ENCODE measurements at places on chromosomes 6 and 20.

DNA sequence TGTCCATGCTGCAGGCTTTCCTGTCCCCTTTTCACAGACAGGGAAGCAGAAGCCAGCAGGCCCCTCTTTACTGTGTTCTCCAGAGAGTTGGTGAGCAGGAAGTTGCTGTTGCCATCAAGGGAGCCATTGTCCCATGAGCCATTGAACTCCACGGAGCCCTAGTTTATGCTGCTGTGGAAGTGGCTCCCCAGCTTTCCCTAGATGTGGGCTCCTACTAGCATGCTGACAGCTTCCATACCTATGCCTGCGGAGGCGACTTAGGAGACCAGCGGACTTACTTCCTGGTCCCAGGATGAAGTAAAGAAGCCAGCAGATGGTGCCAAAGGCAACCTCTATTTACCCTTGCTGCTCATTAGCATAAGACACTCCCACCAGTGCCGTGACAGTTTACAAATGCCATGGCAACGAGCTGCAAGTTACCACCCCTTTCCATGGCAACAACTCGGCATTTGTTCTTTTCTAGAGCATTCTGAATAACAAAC is 30.8 kb upstream of the FKBP1A start:
- no peak for DNase-seq

- DNase-seq: no peak
Observed at GRCh38 chr6:25612666-25613065, 39.3 kb upstream of the SCGN start.

DNA sequence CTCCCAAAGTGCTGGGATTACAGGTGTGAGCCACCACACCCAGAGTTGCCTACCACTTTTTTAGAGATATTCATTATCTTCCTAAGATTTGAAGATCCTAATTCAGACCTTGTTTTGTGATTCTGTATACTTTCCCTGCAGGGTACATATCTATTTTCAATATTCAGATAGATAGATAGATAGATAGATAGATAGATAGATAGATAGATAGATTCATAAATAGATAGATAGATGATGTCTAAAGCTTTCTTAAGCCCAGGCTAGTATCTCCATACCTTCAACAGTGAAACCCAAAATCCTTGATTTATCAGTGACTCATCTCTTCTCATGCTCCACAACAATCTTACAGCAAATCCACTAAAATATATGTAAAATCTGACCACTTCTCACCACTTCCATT is 30.8 kb downstream of the ZNF391 start:
- no peak for DNase-seq

GRCh38 chr6:11036351-11036740 is 7.8 kb downstream of the ELOVL2 start:
- DNase-seq: no peak

GRCh38 chr6:136102991-136103688 is 147.0 kb downstream of the MTFR2 start:
- DNase-seq: no peak

GRCh38 chr6:3765415-3765814 is 13.9 kb upstream of the PXDC1 start:
- DNase-seq: no peak

DNA sequence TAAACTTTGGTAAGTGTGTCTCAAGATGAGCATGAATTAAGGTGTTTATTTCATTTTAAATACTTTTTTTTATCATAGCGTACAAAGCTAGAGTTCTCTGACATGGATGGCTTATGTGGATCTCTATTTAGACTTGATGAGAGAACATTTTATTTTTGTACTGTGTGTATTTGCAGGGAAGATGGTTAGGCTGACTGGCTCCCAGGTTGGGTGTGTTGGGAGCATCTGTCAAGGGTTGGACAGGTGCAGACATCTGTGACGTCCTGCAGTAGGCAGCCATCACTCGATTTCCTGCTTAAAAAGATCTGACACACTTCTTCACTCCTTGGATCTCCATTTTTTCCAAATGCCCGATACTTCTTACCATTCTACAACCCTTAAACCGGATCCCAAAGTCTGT is 221.9 kb upstream of the QKI start:
- DNase-seq: no peak

- no peak for DNase-seq
Observed at GRCh38 chr20:31739550-31739977, 474 bp downstream of the TPX2 start.

DNA sequence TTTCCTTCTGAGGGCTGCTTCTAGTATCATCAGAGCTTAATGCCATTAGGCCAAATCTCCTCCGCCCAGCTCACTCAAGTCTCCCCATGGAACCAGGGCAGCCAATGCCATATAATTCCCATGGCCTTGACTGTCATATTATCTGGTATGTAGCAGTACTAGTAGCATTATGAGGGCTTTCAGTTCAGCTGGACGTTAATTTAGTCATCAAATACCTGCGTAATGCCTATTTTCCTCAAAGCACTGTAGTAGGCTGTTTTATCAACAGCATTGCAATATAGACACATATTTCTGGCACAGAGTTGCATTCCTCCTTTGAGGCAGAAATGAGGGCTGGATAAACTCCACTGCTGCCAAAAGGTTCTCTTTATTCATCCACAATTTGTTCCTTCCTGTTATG is 1.7 kb downstream of the KCTD20 start:
- no peak for DNase-seq

- DNase-seq: no peak
Observed at GRCh38 chr20:64279826-64280459, 24.4 kb downstream of the PCMTD2 start.

DNA sequence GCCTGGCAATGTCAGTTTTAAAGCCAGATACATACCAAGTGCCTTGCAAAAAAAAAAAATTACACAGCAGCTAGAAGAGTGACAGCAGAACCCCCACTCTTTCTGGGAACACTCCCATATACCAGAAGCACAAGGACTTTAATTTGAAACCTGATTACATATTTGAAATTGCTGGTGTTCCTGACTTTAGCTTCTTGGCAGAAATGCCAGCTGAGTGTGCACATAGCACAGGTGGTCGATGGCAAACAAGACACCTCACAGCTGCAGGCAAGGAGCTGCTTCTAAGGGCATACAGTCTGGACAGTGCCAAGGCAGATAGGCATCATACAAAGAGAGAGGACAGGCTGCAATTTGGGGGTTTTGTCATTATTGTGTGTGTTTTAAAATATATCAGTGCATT is 150.7 kb upstream of the SGK1 start:
- DNase-seq: no peak

GRCh38 chr6:136510299-136510698 is 39.9 kb downstream of the MAP7 start:
- no peak for DNase-seq

- no peak for DNase-seq
Observed at GRCh38 chr6:40541556-40542174, 45.5 kb downstream of the LRFN2 start.

GRCh38 chr6:115544765-115545671 is 515.7 kb downstream of the FRK start:
- no peak for DNase-seq

GRCh38 chr20:1876217-1876921 is 18.8 kb upstream of the SIRPA start:
- DNase-seq: no peak

- DNase-seq: no peak
Observed at GRCh38 chr6:134449781-134450180, 131.9 kb upstream of the SGK1 start.

- DNase-seq: no peak
Observed at GRCh38 chr6:168060521-168060931, 18.5 kb downstream of the FRMD1 start.

- DNase-seq: no peak
Observed at GRCh38 chr20:8394308-8394945, 262.4 kb downstream of the PLCB1 start.

GRCh38 chr20:21099751-21100577 is 6.2 kb downstream of the LINC00237 start:
- no peak for DNase-seq

- DNase-seq: no peak
Observed at GRCh38 chr20:47274401-47275108, 81.9 kb downstream of the ZMYND8 start.
